ENCODE measurements at places on chromosomes 2 and 18.

- no peak for DNase-seq
These were observed 797 bp downstream of the KLHL14 start for GRCh38 chr18:32771871-32772580.

- DNase-seq = no peak
These were observed 58.0 kb upstream of the ITSN2 start for GRCh38 chr2:24418166-24418841.

GRCh38 chr18:32328974-32329373, 139.1 kb downstream of the MEP1B start:
- DNase-seq = no peak

GRCh38 chr18:62301322-62301721, 23.8 kb upstream of the TNFRSF11A start:
- DNase-seq = no peak

DNA sequence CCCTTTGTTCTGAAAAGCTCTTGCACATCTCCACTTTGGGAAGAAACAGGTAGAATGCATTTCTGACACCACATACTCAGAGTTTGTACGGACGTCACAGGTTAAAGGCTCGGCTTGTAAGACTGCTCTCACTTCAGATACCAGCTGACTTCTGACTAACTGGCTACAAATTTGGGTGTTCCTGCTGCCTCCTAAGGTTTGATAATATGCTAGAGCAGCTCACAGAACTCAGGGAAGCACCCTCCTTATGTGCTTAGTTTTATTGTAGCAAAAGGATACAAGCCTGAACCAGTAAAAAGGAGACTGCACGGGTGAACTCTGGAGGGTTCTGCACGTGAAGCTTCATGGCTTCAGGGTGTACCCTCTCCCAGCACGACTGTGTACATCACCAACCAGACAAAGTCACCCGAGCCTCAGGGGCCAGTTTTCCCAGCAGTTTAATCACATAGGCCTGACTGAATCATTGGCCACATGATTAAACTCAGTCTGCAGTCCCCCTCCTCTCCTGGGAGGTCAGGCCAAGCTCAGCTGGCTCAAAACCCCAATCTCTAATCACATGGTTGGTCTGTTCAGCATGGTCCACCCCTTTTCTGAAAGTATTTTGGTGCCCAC, 749.5 kb upstream of the RAB6C start:
- no peak for DNase-seq

- no peak for DNase-seq
These were observed 83.4 kb upstream of the PPP1CB start for GRCh38 chr2:28668106-28668814.
